CD4-positive, alpha-beta T cell (primary cell): ENCODE measurements at places on chromosomes 16 and 17.

DNA sequence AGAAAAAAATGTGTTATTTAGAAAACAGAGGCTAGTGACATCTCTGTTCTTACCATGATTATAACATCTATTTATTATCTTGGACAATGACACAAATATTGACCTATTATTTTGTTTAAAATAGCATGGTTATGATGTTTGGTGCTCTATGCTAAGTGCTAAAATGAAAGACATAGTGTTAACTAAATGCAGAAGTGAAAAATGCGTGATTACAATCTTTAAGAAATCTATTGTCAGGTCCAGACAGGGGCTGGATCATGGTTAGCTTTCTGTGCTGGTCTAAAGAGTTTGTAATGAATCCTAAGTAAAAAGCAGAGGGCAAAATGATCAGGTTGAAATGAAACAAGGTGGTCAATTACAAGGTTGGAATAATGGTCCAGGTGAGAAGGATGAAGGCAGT, 622 bp upstream of the KRT28 start:
- DNase-seq, result no peak

GRCh38 chr16:72068930-72069329, 5.9 kb downstream of the HPR start:
- DNase-seq, result no peak

DNA sequence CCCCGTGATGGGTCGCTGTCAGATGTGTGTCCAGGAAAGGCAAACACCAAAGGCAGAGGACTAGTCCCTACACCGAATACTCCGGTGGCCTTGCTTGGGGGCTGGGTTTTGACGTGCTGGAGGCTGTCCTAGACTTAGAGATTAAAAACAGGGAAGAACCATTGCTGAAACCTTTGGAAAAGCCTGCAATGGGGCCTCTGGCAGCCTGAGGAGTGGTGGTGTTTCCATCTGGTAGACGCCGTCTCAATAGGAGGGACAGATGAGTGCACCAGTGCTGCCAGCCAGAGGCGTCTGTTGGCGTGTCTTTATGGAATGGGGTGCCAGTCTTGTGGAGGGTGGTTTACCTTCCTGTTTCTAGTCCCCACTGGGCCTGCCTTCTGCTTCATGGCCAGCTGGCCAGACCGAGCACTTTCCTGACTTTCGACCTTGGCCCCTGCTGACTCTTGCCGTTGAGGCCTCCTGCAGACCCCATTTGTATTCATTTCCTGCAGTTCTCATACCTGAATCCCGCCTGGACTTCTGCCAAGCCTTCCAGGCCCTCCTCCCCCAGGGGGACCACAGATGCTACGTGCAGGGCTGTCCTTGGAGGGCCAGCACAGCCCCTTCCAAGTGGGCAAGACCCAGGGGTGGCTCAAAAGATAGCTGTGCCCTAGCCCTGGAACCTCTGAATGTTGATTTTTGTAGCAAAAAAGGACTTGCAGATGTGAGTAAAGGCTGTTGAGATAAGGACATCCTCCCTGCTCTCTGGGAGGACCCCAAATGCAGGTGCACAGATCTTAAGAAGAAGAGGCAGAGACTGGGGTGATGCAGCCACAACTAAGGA, 1.9 kb upstream of the DNASE1 start:
- no peak for DNase-seq

DNA sequence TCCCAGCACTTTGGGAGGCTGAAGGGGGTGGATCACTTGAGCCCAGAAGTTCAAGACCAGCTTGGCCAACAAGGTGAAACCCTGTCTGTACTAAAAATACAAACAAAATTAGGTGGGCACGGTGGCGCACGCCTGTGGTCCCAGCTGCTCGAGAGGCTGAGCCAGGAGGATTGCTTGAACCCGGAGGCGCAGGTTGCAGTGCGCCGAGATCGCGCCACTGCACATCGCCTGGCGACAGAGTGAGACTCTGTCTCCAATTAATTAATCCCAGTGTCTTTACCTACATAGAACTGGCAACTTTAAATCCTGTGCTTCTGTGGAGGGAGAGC, 1.5 kb upstream of the ELOB start:
- DNase-seq, result no peak

DNA sequence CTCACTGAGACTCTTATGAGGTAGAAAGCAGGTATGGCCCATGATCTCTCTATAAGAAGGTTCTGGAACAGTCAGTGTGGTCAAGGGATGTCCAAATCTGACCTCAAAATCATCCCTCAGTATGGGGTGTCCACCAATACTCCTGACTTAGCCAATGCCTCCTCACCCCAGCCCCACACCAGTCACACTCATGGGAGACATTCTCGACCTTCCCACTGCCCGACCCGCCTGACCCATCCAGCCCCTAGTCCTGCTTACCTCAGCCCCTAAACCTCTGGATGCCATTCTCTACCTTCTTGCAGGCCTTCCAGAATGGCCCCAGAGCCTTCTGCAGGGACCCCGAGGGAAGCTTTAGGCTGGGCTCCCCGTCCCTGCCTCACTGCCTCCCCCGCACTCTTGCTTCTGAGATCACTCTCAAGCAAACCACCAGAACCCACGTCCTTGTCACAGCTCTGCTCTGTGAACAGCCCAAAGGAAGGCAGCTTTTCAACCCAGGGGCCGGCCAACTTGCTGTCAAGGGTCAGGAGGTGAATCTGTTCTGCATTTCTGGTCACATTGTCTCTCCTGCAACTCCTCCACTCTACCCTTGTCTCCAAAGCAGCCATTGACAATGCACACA, 44.9 kb upstream of the RBFOX3 start:
- no peak for DNase-seq

DNA sequence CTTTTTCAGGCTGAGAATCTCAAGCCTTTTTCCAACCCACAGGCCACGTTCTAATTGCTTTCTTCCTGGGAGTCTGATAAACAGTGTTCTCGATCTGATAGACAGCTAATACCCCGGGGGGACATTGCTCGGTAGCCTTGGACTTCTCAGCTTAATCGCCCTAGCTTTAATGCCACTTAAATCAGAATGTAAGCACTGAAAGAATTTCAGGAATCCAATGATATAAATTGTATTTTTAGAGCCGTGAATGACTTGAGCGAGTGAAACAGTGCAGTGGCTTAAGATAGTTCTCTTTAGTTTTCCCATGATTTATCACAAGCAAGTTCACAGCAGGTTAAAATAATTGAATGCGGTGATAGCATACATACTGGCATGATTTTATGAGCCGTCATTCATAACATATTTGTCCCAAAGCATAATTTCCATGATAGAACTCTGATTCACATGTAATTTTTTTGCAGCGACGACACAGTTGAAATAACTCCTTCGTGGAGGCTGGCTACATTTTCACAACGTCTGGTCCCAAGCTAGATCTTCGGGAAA, 116.1 kb upstream of the MYOCD start:
- no peak for DNase-seq

GRCh38 chr17:49227436-49228261, 2.9 kb downstream of the PHOSPHO1 start:
- peak; percentile 64 for DNase-seq

DNA sequence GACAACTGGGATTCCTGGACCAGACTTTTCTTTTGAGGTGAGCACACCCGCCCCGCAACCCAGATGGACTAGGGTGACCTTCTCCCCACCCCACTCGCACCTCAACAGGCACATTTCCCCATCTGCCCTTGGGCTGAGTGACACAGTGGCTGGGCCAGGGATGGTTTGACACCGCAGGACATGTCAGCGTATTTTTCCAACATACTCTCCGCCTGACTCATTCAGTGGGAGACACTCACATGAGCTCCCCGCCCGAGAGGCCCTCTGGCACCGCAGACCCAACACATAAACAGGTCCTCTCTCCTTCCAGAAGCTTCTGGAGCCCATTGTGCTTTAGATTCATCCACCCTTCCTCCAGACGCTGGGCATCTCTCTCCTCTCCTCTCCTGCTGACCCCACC, 69.4 kb downstream of the ZDHHC7 start:
- no peak for DNase-seq

DNA sequence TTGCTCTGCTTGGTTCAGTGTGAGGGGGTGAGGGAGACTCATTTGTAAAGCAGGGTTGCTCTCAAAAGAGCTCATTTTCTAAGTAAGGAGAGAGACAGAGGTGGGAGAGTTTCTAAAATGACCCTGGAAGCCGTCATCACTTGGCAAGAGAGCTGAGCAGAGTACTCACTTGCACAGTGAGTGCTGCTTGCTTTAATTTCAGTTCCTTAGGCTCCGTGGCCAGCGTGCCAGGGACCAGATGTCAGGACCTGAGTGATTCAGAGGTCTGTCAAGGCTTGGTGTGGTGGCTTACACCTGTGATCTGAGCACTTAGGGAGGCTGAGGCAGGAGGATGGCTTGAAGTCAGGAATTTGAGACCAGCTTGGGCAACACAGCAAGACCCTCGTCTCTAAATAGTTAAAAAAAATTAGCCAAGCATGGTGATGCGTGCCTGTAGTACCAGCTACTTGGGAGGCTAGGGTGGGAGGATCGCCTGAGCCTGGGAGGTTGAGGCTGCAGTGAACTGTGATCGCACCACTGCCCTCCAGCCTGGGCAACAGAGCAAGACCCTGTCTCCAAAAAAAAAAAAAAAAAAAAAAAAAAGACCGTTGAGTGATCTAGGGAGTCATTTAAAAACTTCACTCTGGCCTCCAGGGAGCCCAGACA, 10.7 kb downstream of the ZNF205 start:
- DNase-seq, result no peak

GRCh38 chr16:51150165-51150887, 744 bp downstream of the SALL1 start:
- DNase-seq, result no peak

GRCh38 chr17:63138713-63139112, 172.7 kb downstream of the TANC2 start:
- DNase-seq, result no peak

DNA sequence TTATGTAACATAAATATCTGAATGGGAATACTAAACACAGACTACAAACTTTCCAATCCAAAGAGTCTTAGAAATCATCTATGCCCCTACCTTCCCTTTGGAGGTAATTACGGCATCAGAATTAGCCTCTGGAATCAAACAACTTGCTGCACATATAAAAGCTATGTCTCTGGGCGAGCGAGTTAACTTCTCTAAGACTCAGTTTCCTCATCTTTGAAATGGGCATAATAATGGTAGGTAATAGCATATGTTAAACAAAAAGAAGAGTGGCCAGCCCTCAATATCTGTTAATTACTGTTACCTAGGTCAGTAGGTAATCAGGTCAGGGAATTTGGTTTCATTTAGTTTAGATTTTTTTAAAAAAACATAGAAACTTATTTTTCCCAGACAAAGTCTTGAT, 153.5 kb downstream of the TOX3 start:
- no peak for DNase-seq

DNA sequence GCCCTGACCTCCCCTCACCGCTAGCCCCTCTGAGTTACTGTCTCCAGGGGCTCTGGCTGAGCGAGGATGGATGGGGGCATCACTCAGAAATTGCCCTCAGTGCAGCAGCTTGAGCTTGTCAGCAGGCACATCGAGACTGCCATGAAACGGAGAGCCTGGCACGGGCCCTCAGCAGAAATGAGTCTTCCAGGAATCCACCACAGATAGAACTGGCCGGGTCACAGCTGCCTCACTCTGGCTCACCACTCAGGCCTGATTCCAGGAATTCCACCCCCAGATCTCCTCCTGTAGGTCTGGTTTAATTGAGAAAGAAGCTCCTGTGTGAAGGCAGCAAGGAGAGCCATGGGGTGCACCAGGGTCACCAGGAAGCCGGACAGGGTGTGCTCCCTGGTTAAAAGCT, 85.5 kb downstream of the GSG1L start:
- DNase-seq, result no peak

- no peak for DNase-seq
Measured at GRCh38 chr17:19770985-19771735, 23.1 kb upstream of the ALDH3A1 start.

DNA sequence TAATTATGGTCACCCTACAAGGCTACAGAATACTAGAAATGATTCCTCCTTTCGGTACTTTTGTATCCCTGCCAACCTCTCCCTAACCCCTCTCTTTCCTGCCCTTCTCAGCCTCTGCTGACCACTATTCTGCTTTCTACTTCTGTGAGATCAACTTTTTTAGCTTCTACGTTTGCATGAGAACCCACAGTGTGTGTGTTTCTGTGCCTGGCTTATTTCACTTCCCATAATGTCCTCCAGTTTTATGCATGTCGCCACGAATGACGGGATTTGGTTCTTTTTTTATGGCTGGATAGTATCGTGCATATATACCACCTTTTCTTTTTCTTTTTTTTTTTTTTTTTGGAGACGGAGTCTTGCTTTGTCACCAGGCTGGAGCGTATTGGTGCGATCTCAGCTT, 92.1 kb downstream of the RAP1GAP2 start:
- no peak for DNase-seq

- no peak for DNase-seq
Measured at GRCh38 chr16:3282103-3282729, 1.1 kb upstream of the ZNF263 start.

GRCh38 chr17:18258356-18259038, at the start of gene FLII:
Gene FLII, minus strand, starts transcription at chr17:18258738. Its CDS starts 48 bp downstream, at chr17:18258690.
- DNase-seq, result peak; percentile 80

DNA sequence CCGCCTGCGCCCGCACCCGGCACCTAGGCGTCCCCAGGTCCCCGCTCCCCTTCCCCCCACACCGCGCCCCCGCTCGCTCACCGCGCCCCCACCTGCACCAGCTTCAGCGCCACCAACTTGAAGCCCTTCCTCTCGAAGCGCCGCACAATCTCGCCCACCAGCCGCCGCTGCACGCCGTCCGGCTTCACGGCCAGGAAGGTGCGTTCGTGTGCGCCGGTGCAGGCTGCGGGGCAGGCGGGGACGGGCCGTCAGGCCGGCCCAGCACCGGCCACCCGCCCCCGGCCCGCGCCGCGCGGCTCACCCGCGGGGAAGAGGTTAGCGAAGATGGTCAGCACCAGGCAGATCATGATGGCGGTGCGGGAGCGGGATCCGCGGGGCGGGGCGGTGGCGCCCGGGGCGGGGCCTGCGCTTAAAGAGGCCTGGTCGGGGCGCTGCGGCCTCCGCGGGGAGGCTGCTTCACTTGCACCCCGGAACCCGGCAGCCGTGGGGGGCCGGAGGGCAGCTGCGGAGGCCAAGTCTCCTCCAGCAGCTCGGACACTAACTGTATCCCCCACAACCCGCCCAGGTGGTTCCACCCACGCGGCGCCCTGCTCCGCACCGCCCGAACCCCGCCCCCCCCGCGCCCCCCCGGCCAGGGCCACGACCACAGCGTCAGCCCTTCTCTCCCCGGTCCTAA, at the start of gene NME3:
TSS of gene NME3 (minus strand) at position 356 of the 676 bp plus-strand sequence. CDS start at position 347, 9 bp downstream.
- DNase-seq, result peak; percentile 80

GRCh38 chr17:60351012-60351695, 40.8 kb downstream of the USP32 start:
- DNase-seq, result no peak

GRCh38 chr16:59259074-59259949, 525.2 kb upstream of the GOT2 start:
- DNase-seq, result no peak

GRCh38 chr16:50323335-50324011, 45.3 kb downstream of the BRD7 start:
- DNase-seq, result no peak

GRCh38 chr17:65914784-65915342, 277.1 kb downstream of the CEP112 start:
- no peak for DNase-seq

- DNase-seq, result no peak
Measured at GRCh38 chr17:44956998-44957981, 9.7 kb upstream of the KIF18B start.
